Stimulated activated CD4-positive, alpha-beta T cell treated with anti-CD3 and anti-CD28 coated beads, Interleukin-4, amount 100 ng/mL, for 24 hours (primary cell): ENCODE measurements at places on chromosomes 5 and 9.

DNA sequence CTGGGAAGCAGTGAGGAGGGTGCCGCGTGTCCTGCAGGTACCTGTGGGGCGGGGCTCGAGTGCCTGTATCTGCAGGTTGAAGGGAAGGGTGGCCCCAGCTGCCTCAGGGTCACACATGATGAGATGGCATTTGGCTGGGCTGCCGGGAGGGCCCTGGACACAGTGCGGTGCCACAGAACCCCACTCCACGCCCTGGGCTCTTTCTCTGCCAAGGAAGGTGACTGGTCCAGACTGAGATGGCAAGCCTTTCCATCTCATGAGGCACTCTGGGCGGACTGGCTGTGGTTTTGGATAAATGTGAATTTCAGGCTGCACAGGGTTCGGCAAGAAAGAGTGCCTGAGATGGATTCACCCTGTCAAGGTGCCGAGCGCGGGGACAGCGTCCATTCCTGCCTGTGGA is 69.4 kb downstream of the FGF18 start:
- no peak for DNase-seq

DNA sequence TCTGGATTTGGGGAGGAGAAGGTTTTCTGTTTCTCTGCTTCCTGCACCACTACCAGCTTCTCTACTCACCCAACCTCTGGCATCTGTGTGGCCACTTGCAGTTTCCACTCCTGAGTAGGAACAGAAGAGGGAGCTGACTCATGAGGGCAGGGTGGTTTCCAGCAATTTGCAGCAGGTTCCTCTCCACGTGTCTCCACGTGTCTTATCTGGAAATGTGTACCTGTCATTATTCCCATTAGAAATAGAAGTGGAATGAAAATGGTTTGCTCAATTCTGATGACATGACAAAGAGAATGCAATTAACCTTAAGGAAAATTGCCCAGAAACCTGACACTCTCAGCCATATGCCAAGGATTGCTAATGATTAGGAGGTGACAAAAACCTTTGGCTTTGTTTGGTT is 33.0 kb downstream of the EGFLAM start:
- no peak for DNase-seq

- DNase-seq, result peak; percentile 83
Measured at GRCh38 chr5:76402251-76402885, 717 bp upstream of the IQGAP2 start.

GRCh38 chr9:75170898-75171360 is 82.6 kb downstream of the OSTF1 start:
- no peak for DNase-seq

DNA sequence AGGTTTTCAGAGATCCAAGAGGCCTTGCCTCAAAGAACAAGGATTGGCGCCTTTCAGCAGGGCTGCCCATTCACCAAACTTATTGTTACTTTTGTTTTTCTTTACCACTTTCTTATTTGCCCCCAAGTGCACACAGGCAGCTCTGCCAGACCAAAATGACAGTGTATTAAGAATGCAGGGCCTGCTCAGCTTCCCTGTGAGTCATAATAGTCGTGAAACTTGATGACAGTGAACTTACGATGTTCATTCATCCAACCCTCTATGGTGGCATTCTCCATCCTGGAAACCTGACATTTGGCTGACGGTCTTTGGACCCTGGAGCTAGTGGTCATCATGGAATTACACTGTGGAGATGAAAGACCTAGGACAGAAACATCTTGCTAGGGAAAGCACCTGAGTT is 44.3 kb downstream of the UBE2QL1 start:
- DNase-seq, result no peak

DNA sequence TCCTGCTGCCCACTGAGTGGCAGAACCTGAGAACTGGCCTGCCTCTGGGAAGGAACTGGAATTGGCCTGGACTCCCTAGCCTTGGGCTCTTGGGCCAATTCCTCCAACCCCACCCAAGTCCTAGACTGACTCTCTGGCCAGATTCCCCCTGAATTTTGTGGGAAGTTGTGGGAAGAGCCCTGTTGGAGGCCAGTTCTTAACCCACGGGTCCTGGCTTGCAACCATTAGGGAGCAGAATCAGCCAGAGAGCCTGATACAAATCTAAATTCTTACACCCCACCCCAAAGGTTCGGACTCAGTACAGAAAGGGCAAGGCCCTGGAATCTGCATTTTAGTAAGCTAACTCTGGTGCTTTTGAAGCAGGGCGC is 125.3 kb upstream of the SLC25A48 start:
- no peak for DNase-seq

GRCh38 chr5:195401-196160 is 4.3 kb downstream of the LRRC14B start:
- DNase-seq, result no peak

DNA sequence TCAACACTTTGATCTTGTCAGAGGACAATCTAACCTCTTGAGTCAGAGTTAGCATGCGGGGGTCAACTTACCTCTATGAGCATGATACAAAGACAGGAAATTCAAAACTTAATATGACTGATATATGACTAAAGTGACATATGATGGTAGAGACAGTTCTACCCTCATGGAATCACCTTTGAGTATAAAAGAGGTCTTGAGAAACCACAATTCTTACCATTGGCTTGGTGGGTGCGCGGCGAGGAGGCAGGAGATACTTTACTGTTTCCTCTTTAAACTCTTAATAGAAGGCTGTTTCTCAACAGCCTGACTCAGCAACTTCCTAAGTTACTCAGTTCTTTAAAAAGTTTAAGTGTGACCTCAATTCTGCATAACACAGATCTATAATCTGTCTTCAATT is 372.8 kb downstream of the KIAA0825 start:
- no peak for DNase-seq

DNA sequence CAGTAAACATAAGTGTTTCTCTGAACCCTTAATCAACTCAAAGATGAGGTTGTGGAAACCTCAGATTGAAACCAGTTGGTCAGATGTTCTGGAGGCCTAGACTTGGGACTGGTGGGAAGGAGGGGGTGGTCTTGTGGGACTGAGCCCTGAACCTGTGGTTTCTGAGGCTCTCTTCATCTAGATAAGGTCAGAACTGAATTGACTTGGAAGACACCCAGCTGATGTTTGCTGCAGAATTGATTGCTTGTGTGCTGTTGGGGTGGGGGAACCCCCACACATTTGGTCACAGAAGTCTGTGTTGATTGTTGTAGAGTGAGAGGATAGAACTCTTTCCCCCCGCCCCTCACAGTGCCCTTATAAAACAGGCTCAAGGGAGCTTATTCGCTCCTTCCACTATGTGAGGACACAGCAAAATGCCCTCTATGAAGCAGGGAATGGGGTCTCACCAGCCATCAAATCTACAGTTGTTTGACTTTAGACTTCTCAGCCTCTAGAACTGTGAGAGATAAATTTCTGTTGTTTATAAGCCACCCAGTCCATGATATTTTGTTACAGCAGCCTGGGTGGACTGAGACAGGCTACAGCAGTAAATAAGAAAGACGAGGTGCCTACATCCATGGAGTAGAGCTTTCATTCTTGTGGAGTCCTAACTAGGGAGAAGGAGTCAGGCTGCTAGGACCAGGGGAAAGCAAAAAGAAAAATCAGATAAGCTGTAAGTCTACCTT is 25.7 kb upstream of the UGCG start:
- peak; percentile 22 for DNase-seq

GRCh38 chr9:23926368-23926767 is 100.3 kb upstream of the ELAVL2 start:
- DNase-seq, result no peak

- DNase-seq, result peak; percentile 7
Measured at GRCh38 chr5:133489632-133490031, 122.7 kb downstream of the FSTL4 start.

- DNase-seq, result no peak
Measured at GRCh38 chr5:125717209-125717608, 706.0 kb upstream of the GRAMD2B start.

DNA sequence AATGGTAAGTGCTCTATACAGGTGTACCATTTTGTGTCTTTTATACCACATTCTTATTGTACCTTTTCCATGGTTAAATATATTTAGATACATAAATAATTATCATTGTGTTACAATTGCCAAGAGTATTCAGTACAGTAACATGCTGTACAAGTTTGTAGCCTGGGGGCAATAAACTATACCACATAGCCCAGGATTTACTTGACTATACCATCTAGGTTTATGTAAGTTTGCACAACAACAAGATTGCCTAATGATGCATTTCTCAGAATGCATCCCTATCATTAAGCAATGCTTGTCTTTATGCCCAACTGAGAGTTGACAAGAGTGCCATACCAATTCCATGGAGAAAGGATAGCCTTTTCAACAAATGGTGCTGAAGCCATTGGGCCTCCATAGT is 136.7 kb upstream of the PJA2 start:
- DNase-seq, result no peak

- no peak for DNase-seq
Measured at GRCh38 chr5:88881571-88881971, 1.4 kb downstream of the MEF2C start.

DNA sequence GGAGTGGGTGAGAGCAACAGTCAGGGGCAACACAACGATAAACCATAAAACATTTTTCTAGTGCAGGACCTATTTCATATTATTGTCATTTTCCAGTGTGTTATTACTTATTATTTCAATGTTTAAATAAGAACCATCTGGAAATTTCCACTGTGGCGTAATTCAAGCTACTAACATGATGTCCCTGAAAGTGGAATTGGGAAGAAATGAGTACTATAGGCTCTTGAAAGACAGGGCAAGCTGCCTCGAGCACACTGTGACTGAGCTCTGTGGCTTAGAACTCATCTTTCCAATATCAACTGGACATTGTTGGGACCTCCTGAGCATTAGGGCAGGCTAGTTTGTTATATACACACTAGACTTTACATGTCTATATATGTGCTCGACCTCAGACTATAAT is 182.9 kb upstream of the RIOK2 start:
- DNase-seq, result no peak

- DNase-seq, result no peak
Measured at GRCh38 chr9:136451221-136451877, 11.7 kb upstream of the INPP5E start.

DNA sequence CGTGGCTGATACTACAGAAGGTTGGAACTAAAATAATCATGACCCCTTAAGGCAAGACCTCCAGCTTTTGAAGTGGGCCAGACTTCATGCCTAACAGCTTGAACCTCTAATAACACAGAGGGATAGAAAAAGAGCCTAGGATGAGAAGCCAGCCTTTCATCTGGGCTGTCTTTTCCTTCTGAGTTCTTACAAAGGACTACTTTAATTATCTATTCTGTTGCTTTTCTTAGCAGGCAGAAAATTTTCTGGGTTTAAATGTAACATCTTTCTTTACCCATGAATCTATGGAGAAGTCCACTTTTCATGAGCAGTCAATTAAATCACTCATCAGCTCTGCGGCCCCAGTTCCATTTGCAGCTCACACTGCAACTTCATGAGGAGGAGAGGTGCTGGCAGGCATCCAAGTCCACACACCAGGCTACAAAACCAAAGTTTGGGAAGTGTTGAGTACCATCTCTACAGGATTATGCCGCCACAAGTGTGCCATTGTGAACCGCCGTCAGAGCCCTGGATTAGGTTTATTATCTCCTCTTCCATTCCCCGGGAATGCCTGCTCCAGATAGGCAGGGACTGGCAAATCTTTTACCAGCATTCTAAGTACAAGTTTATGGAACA is 192.0 kb downstream of the TLE4 start:
- no peak for DNase-seq

- DNase-seq, result no peak
Measured at GRCh38 chr9:97186493-97186892, 121.0 kb upstream of the CCDC180 start.

GRCh38 chr5:38765399-38765861 is 80.4 kb upstream of the OSMR start:
- DNase-seq, result no peak

- DNase-seq, result no peak
Measured at GRCh38 chr5:131250751-131251475, 12.9 kb upstream of the CDC42SE2 start.

DNA sequence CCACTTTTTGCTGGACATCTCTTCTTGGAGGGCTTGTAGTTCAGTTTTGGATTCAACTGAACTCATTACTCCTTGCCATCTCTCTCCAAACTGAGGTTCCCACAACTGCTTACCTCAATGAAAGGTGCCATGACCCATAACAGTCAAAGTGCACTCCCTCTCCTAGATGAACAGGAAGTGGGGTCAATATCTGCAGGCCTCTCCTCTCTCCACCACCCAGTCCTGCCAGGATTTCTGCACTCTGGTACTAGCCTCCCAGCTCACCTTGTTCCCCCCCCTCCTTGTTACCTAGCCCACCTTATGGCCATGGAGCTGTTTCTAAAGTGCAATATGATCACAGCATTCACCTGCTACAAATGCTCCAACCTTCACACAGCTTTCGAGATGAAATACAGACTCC is 5.9 kb downstream of the LHFPL2 start:
- DNase-seq, result no peak

DNA sequence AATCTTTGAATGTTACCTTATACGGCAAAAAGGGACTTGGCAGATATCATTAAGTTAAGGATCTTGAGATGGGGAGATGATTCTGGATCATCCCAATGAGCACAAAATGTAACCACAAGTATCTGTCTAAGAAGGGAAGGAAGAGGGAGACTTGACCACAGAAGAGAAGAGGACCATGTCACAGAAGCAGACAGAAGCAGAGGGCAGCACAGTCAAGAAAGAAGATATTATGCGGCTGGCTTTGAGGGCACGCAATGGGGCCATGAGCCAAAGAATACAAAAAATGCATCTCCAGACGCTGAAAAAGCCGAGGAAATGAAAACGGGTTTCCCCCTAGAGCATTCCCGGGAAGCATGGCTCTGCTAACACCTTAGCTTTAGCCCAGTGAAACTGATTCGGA is 225.3 kb downstream of the NR2F1-AS1 start:
- no peak for DNase-seq

DNA sequence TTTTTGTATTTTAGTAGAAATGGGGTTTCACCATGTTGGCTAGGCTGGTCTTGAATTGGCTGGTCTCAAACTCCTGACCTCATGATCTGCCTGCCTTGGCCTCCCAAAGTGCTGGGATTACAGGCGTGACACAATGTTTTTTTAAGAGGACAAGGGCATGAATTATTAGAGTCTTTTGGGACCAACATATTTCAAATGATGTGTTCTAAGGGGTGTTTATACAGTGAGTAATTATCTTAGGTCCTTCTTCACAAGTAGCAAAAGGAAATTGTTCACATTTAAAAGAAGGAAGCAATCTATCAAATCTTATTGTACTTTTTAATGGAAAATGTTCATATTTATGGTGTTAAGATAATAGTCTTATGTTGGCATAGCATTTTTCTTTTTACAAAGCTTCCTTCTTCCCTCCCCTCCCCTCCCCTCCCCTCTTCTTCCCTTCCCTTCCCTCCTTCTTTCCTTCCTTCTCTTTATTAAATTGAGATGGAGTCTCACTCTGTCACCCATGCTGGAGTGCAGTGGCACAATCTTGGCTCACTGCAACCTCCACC is 6.7 kb downstream of the GNG10 start:
- DNase-seq, result no peak
